Mesothelial cell of epicardium (in vitro differentiated cells): ENCODE measurements at places on chromosomes 1 and 21.
A peak's percentile ranks its signal among the peaks of the same experiment; 100 is the strongest.

- DNase-seq, result no peak
These were observed 100.1 kb upstream of the SLC45A1 start for GRCh38 chr1:8217809-8218208.

DNA sequence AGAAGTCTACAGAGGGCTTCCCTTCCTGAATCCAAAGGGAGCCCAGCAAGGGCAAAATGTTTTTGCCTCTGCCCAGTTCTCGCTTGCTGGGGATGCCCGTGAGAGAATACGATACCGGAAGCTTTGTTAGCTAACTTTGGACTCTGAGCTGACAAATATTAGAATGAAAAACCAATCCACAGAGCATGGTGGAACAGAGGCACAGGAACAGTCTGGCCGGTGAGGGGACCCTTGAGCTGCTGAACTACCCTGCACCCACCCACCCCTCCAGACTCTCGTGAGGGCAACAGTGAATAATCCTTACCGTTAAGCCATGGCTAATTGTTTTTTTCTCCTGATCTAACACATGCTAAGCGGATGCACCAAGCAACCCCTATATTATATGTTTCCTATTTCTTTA is 76.3 kb upstream of the AKT3 start:
- DNase-seq, result no peak

DNA sequence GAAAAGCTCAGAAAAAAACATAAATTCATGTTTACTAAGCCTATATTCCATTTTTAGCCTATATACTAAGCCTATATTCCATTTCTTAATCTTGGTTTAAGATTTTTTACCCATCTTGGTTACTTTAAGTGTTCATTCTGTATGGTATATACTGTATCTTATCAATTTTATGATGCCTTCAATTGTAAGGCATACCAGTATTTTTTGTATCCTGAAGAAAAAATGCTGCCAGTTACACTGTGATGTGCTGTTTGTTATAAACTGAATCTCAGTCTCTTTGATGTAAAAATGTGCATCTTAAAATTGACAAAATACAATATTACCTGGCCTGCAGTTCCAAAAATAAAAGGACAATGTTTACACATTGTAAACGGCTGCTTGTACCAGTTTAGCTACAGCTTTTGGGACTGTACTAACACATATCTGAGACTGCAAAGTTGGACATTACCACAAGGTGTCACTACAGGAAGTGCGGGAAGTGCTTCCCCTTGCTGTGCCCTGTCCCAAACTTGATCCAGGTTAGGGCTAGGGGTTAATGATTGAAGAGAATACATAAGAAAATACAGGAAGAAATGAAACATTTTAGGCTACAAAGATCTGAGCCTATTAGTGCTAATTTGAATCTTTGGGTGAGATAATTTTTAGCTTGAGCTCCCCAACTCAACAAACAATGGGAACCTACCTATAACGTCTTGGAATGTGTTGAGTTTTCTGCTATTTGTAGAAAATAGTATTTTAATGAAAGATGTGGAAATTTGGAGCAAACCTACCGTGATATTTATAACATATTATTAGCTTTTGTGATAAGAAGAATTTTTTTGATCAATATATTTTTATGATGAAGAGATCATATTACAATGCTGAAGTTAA is 108.9 kb downstream of the LBR start:
- no peak for DNase-seq

GRCh38 chr21:45270306-45270821 is 17.3 kb downstream of the POFUT2 start:
- no peak for DNase-seq

DNA sequence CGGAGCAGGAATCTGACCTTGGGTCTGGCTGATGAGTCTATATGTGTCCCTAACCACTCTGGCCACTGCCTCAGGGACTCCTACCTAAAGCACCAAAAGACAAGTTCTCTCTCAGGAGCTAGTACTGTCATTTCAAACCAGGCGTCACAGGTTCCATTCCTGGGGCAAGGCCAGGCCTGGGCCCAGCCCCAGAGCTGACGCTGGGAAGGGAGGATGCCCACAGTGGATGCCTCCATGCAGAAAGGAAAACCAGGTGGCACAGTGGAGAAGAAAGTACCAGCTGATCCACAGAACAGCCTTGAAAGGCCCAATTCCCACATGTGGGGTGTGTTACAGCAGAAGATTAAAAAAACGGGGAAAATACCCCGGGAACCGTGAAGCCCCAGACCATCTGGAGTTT is 77.4 kb downstream of the DMRTB1 start:
- DNase-seq, result no peak

DNA sequence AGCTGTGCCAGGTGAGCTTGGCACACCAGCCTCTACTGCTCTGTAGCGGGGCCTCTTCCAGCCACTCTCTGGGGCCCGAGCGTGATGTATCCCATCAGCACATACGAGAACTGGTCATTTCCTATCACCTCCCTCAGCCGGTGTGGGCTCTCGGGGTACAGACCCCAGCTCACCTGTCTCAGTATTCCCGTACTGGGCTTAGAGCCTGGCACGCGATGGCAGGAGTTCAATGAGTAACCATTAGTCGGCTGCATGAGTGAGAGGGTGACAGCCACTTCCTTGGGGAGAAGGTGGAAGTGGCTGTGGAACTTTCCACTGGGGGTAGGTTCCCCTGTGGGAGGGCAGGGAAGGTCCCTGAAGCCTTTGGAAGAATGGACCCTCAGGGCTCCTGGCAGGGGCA is 46.1 kb downstream of the ECE1 start:
- no peak for DNase-seq

DNA sequence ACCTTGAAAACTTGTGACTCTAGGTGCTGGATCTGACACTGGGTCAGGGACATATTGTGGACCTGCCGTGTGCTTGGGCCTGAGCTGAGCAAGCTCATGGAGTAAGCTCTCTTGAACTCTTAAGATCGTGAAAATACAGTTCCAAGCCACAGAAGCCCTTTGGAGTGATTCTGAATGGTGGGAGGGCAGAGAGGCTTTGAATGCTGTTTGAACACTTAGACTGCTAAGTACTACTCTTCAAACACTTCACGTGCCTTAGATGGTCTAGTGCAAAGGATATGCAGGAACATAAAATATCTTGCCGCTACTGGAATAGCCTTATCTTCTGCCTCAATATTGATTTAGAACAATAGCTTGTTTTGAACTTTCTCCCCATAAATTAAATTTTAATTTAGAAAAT is 21.6 kb downstream of the ROR1 start:
- DNase-seq, result no peak

DNA sequence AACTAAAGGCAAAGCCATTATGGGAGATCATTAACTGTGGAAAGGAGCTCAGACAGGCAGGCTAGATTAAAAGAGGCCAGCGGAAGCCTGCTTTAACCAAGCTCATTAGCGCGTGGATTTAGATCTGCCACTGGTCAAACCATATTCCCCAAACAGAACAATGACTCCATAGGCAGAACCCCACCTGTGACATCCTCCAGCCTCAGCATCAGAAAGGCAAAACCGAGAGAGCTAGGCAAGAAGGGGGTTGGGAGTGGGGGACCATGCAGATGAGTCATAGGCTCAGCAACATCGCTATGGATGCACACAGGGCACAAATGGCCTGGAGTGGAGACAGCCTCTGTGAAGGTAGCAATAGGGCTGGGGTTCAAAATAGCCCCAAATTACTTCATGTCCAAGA is 20.6 kb downstream of the MKNK1 start:
- DNase-seq, result no peak

GRCh38 chr1:41151846-41152245 is 90.3 kb downstream of the SCMH1 start:
- DNase-seq, result no peak

DNA sequence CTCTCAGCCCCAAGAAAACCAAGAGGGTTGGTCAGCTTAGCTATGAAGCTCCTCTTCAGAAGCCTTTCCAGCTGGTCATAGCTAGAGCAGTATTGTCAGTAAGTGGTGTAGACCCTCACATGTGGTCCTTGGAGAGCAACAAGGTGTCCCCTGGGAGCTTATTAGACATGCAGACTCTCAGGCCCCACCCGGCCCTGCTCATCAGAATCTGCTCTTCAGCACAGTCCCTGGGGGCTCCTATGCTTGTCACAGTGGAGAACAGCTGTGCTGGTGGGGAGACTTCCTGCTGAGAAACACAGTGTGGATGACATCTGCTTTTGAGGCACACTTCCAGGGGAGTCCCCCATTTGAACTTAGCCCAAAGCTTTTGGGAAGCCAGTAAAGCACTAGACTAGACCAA is 21.9 kb upstream of the NEK2 start:
- DNase-seq, result no peak

- DNase-seq, result no peak
These were observed 94.8 kb upstream of the MPC2 start for GRCh38 chr1:168031627-168032026.

GRCh38 chr1:209531006-209531405 is 52.5 kb upstream of the CAMK1G start:
- DNase-seq, result no peak

DNA sequence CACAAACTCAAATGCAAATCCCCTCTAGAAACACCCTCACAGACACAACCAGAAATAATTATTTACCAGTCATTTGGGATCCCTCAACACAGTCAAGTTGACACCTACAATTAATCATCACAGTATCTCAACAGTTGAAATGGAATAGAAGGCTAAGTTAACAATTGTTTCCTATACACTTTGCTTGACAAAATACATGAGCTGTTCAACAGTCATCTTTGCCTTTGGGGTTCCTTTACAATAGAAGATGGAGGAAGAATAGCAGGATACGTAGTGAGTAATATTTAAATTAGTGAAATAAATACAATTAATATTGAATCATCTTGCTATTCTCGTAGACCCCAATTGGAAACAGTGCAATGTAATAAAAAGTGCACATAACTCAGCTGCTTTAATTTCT is 487.3 kb upstream of the ADAMTS5 start:
- no peak for DNase-seq

- DNase-seq, result peak; percentile 35
These were observed 1.1 kb downstream of the TSPEAR start for GRCh38 chr21:44710294-44710665.

- DNase-seq, result no peak
These were observed 13.8 kb upstream of the GPR153 start for GRCh38 chr1:6274622-6275139.

GRCh38 chr1:32783851-32784250 is 33.3 kb downstream of the YARS1 start:
- DNase-seq, result no peak

DNA sequence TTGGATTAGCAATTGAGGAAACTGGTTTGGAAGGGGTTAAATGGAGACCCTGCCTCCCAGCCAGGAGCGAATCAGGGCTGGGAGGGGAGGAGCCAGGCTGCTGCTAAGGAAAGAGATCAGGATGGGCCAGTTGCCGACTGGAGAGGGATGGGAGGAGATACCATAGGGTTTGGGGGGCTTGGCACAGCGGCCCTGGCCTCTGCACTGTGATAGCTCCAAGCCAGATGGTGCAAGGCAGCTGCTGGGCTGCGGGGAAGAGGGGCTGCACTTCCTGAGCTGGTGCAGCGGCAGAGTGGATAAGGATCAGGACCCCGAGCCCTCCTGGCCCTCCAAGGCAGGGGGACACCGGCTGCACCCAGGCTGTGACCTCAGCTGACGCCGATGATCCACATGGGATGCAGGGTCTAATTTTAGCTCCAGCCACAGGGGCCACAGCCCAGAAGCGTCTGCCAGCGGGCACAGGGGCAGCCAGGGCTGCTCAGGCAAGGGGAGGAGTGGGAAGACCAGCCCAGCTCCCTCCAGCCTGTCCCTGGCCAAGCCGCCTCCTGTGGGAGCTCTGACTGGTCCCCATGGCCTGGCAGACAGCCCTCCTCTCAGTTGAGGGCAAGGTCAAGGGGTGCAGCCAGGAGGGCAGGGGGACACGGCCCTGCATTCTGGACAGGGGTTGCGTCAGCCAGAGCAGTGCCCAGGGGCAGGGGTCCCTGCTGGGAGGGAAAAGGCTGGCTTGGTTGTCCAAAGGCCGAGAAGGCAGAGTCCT is at the start of gene EXTL1:
Gene EXTL1 (plus strand): TSS at position 129 of the 757 bp plus-strand sequence. CDS start 872 bp downstream, outside the sequence.
- DNase-seq, result peak; percentile 56

- no peak for DNase-seq
These were observed 22.9 kb upstream of the SLC19A2 start for GRCh38 chr1:169508432-169509338.

- DNase-seq, result no peak
These were observed 50.6 kb downstream of the FAAP20 start for GRCh38 chr1:2143814-2144500.

DNA sequence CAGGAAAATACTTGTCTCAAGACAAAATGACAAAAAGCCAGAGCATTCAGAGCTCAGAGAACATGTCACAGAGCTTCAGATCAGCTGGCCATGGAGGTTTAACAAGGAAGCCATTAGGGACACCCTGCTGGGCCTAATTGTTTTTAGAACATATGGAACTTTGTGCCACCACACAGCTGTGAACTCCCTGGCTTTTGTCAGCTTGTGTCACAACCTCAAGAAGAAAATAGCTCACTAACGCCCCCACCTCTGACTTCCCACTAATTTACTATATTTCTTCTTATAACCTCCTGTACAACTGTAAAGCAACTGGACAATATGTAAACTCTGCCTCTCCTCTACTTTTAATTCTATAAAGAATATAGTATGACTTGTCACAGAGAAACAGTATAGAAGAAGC is 21.0 kb upstream of the TDRD10 start:
- no peak for DNase-seq

DNA sequence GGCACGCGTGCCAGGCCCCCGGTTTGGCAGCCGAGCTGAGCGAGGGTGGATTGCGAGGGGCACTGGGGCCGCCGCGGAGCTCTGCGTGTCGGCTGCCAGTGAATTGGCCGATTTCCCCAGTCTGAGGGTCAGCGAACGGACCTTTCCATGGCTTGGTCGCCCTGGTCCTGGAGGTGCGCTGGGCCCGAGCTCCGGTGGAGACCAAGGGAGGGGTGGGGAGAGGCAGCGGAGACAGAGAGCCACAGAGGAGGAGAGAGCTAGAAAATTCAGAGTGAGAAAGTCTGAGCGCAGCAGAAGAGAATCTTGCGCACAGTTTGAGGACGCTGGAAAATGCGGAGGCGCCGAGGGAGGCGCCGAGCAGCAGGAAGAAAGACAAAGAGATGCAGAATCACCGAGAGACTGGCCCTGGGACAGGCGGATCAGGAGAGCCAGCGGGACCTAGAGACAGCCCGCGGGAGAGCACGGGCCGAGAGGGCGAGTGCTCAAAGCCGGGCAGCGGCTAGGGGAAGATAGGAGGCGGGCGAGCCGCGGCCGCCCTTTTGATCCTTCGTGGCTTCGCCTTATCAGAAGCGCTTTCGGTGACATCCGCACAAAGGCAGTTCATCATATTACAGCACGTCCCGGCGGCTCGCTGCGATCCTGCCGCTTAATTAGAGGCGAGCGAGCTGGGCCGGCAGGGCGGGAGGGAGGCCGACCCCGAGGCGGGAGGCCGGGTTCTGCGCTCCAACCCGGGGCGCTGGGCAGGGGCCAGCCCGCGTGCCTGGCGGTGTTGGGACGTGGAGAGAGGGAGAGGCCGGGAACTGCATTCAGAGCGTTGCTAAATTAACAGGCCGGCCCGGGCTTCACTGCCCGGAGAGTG is 12.7 kb downstream of the PAX7 start:
- DNase-seq, result no peak

GRCh38 chr1:5994713-5995621 is 2.7 kb upstream of the NPHP4 start:
- DNase-seq, result no peak

GRCh38 chr1:200923601-200924000 is 28.9 kb downstream of the INAVA start:
- DNase-seq, result no peak
